ENCODE measurements at places on chromosomes 4 and X. TPM values are rescaled to one million over a fixed set of nuclear protein-coding genes. Genes with fewer than 3 reads are reported as not detected.

- H3K4me3 ChIP-seq, result no peak overlapping the region
- H3K27me3 ChIP-seq, result no peaks in the 10 kb centered on the region
- no peak overlapping the region for H3K27ac ChIP-seq
- H3K36me3 ChIP-seq, result no peaks in the 10 kb centered on the region
- H3K4me1 ChIP-seq, result no peaks in the 10 kb centered on the region
- no peak for DNase-seq
Measured at GRCh38 chrX:1581132-1581531, 10.3 kb upstream of the AKAP17A start.

DNA sequence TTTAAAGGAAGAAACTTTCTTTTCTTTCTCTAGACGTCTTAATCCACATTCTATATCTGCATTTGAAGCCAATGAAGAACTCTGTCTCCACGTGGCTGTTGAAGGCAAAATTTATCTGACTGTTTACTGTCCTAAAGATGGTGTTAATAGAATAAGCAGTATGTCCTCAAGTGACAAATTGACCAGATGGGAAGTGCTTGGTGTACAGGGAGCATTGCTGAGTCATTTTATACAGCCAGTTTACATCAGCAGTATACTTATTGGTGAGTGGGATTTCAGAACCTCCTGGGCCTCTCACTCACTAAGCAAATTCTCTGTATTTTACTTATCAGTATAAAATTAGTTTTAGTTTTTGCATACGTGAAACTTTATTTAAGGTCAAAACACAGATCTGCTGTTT lies 33.7 kb downstream of the ADAD1 start:
- H3K4me3 ChIP-seq, result no peak overlapping the region

DNA sequence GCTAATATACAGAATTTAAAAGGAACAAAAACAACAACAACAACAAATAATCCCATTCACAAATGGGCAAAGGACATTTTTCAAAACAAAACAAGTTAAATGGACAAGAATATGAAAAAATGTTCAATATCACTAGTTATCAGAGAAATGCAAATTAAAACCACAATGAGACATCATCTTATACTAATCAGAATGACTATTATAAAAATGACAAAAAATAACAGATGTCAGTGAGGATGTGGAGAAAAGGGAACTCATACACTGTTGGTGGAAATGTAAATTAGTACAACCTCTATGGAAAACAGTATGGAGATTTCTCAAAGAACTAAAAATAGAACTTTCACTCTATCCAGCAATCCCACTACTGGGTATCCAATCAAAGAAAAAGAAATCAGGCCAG lies 92.6 kb downstream of the KIT start:
- no peaks in the 10 kb centered on the region for H3K27me3 ChIP-seq
- no peak for DNase-seq
- H3K36me3 ChIP-seq, result no peaks in the 10 kb centered on the region
- no peaks in the 10 kb centered on the region for H3K4me1 ChIP-seq
- H3K27ac ChIP-seq, result no peak overlapping the region

- no peak overlapping the region for H3K27ac ChIP-seq
- no peaks in the 10 kb centered on the region for H3K36me3 ChIP-seq
- H3K4me1 ChIP-seq, result peaks cover 16% of the 10 kb centered on the region
- no peak for DNase-seq
- H3K4me3 ChIP-seq, result no peak overlapping the region
Measured at GRCh38 chr4:124055896-124056295, 656.6 kb downstream of the ANKRD50 start.

- no peak overlapping the region for H3K4me3 ChIP-seq
- no peaks in the 10 kb centered on the region for H3K27me3 ChIP-seq
- H3K4me1 ChIP-seq, result no peaks in the 10 kb centered on the region
- no peak overlapping the region for H3K27ac ChIP-seq
- no peaks in the 10 kb centered on the region for H3K36me3 ChIP-seq
Measured at GRCh38 chr4:25666031-25666630, 10.5 kb downstream of the SLC34A2 start.

DNA sequence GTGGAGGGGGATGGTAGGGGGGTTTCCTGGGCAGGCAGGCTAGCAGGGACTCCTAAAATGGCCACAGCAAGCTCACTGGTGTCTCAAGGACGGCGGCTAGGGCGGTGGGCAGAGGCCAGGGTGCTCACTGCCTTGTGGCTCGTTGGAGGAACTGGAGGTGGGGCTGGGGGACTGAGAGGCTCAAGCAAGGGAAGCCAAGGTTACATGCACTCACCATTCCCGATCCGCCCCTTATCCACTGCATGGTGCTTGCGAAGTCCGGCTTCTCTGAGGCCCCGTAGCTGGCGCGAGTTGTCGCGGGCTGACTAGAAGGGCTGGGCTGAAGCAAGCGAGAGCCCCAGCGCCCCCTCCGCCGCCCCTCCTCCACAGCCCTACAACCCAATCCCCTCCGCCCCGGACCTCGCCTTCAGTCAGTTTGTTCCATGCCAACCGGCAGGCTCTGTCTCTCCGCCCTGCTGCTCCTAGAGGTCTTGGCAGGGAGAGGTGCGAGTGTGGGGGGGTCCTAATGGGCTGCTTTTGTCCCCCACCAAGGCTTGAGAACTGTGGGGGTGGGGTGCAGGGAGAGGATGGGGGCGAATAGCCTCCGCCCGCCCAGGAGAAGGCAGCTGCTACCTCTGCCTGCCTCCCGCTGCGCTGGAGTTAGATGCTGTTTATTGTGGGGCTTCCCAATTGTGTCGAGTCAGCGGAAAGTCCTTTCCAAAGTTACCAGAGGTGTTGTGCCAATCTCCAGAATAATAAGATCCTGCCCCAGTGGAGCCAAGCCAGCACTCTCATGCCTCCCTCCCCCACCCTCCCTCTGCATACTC lies at the start of gene ARHGEF9:
ARHGEF9 (minus strand) TSS at position 313 of the 806 bp plus-strand sequence; CDS start at position 244, 69 bp downstream.
- no peaks in the 10 kb centered on the region for H3K27me3 ChIP-seq
- no peak within 1 kb of the TSS for H3K27ac ChIP-seq
- H3K4me1 ChIP-seq, result peaks cover 7% of the 10 kb centered on the region
- H3K36me3 ChIP-seq, result no peaks in the 10 kb centered on the region
- no peak for DNase-seq
- H3K4me3 ChIP-seq, result peak within 1 kb of the TSS; percentile 44

DNA sequence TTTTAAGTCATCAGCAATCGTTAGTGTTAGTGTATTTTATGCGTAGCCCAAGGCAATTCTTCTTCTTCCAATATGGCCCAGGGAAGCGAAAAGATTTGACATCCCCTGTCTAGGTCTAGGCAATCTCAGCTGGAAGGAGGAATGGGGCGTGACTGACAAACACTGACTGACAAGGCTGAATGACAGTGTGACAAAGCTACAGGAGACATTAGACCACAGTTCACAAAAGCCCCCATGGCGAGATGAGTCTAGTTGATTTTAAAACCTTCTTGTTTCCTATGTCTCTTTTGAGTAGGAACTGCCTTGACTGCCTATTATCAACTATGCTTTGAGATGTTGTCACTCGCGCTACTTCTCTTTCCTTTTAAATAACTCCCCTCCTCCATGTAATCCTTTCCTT lies 42.3 kb downstream of the QRFPR start:
- no peak for DNase-seq
- no peaks in the 10 kb centered on the region for H3K27me3 ChIP-seq
- no peak overlapping the region for H3K4me3 ChIP-seq
- no peaks in the 10 kb centered on the region for H3K36me3 ChIP-seq
- no peaks in the 10 kb centered on the region for H3K4me1 ChIP-seq

CT83 gene
- not detected for total RNA-seq

IL13RA1 gene
- total RNA-seq, result 20.7 TPM

SLC6A8 gene
- total RNA-seq, result 47.2 TPM
